ENCODE measurements at places on chromosomes 6 and 20.

DNA sequence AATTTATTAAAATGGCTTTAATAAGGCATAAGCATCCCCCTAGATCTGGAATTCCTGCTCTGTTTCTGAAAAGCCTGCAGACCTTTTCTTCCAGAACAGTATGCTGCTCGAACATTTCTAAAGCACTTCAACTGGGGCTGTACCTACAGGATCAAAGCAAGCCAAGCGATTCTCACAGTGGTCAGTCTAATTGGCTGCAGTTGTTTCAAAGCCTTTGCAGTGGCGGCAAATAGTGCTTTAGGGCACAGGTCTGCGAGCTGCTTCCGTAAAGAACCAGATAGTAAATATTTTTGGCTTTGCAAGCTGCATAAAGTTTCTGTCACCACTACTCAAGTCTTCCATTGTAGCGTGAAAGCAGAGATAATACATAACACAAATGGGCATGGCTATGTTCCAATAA, 88.9 kb upstream of the FBXL4 start:
- DNase-seq = no peak

DNA sequence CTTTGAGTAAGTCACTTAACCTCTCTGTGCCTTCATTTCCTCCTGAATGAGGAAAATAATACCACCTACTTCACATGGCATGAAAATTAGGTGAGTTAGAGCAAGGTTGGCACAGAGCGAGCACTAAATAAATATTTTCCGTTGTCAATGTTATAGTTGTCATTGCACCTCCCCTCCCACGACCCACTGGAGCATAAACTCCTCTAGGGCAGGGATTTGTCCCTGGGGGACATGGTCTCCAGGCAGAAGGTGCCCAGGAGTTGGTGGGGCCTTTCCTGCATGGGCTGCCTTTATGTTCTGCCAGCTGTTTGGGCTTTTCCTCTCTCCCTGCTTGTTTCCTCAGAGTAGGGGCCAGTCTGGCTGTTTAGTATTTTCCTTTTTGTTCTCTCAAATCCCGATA, 1.3 kb upstream of the ANGPT4 start:
- no peak for DNase-seq

DNA sequence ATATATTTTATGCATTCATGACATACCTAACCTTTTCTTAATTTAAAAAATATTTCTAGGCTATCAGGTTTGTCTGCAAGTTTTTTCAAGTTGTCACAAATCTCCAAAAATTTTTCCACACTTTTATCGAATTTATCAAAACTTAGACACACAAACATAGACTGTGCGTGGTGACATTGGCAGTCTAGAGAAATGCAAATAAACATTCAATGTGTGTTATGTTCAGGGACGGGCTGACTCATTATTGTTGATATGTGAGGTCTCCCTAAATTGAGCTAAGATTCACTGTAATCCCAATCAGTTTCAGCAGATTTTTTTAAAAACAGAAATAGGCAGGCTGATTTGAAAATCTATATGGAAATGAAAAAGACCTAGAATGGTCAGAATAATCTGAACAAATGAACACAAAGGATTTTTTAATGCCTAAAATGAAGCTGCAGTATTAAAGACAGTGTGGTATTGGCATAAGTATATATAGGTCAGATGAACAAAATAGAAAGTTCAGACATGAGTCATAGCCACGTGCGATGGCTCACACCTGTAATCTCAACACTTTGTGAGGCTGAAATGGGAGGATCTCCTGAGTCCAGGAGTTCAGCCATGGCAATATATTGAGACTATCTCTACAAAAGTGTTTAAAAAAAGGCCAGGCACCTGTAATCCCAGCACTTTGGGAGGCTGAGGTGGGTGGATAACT, 19.2 kb downstream of the BLTP3A start:
- DNase-seq = no peak

- DNase-seq = no peak
Observed at GRCh38 chr6:133085471-133085870, 155.7 kb upstream of the EYA4 start.

GRCh38 chr6:169624785-169625184, 77.0 kb downstream of the WDR27 start:
- no peak for DNase-seq

Data from left kidney (tissue), 8 donors.